Hematopoietic multipotent progenitor cell treated with erythropoietin and hydrocortisone succinate and interleukin-3 and kit ligand, for 8 days (in vitro differentiated cells): ENCODE measurements at places on chromosomes 1 and 21.

GRCh38 chr1:10679496-10680220 is 116.8 kb downstream of the CASZ1 start:
- peak; percentile 9 for DNase-seq

DNA sequence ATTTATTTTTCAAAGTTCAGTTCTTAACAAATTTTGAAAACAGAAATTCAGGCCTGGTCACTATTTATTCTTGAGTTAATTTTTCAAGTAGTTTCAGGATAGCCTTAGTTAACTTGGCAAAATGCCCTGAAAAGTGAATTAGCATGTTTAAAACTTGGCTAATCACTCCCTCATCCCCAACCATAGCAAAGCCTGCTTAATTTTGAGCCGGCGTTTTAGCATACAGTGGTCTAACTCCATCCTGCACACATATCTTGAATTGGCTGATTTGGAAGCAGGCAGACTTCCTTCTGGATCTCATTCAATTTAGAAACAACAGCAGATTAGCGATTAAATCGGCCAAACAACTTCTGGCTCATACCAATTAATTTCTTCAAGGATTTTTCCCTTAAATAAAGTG is 439.2 kb downstream of the PTBP2 start:
- peak; percentile 74 for DNase-seq

DNA sequence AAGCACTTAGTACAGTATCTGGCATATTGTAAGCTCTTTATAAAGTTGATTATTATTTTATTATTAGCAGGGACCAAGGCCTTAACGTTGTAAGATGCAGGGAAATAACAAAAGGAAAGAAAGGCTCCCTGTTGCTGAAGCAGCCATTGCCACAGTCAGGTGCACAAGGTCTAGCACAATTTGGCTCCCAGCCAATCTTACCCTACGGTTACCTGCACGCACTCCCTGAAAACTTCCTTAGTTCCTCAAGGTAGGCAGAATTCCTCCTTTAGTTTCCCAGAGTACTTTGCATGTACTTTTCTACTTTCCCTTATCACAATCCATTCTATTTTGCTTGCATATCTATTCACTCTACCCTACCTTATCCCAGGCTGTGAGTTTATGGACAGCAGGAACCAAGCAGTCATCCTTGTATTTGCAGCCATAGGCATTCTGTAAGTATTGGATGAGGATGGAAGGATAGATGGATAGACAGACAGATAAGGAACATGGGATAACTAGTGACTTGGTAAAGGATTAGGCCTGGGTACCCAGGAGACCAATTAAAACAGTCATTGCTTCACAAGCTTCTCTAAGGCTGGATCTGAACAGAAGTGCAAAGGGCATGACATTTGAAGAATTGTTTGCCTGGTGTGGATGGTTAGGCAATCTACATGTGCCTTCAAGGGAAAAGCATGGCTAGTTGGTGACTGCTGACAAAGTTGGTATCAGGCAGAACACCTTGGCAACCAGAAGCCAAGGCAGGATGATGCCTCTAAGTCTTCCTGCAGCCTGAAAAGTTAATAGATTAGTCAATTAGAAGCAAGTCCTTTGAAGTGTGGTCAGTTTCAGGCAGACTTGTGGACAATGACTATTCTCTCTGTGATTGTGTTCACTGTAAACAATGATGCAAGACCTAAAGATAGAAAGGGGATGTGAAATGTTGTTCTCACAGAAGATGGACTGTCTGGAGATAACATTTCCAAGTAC is 20.8 kb upstream of the JAK1 start:
- no peak for DNase-seq

- DNase-seq = no peak
These were observed 63.0 kb upstream of the ADARB1 start for GRCh38 chr21:45011426-45011825.

DNA sequence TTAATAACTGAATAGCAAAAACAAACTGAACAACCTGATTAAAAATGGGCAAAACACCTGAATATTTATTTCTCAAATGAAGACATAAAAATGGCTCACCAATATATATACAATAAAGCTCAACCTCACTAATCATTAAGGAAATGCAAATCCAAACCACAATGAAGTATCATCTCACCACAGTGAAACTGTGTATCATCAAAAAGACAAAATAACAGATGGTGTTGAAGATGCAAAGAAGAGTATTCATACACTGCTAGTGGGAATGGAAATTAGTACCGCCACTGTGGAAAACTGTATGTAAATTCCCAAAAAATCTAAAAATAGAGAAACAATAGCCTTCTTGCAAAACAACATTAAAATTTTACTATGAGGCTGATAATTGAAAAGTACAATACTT is 1660.1 kb upstream of the B3GALT2 start:
- no peak for DNase-seq

- DNase-seq = no peak
These were observed 9.2 kb upstream of the HHIPL2 start for GRCh38 chr1:222557148-222557547.

DNA sequence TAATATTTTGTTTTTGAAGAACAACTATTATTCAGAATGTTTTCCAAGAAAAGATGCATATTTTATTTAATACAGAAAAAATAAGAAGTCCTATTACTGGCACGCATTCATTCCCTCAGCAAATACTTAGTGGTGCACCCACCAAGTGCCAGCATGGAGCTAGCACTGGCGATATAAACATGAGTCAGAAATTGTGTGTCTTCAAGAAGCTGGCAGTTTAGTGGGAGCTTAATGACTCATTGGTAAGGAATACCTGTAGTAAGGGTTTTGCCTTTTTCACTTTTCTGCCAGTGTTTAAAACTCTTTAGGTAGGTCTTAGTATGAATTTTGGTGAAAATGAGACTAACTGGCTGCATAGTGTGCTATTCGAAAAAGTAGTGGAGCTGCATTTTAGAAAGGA is 6.3 kb downstream of the MAGI3 start:
- DNase-seq = no peak

DNA sequence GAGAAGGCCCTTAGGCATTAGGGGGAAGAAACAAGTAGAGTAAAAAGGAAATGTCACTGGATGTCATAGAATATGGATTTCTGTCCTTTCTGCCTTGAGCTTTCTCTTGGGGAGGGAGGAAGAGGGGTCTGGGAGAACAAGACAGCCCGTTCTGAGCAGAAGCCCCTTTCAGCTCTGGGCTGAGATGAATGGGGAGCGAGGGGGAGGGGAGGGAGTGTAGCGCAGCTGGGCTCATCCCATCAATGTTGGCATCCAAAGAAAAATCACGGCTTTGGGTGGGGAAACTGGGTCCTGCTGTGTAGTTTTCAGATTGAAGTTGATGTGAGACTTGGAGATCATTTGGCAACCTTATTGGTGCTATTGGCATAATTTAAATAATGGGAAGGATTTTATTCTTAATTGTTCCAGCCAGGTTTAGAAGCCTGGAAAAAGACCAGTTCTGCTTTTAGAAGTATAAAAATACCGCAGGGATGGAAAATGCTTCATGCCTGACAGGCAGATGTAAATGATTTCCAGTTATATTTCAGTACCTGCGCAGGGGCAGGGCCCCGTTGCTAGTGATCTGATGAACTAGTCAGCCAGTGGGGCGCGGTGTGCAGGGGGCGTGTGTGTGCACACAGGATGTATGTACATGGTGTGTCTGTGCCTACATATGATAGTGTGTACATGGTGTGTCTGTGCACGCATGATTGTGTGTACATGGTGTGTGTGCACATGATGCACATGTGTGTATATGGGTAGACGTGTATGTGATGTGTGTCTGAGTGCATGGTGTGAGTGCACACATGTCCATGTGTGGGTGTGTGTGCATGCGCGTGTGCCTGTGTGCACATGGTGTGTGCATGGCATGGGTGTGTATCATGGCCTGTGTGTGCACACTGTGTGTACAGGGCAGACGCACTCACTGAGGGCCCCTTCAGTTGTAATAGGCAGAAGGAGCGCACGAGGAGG is 36.0 kb downstream of the ABCG1 start:
- no peak for DNase-seq

DNA sequence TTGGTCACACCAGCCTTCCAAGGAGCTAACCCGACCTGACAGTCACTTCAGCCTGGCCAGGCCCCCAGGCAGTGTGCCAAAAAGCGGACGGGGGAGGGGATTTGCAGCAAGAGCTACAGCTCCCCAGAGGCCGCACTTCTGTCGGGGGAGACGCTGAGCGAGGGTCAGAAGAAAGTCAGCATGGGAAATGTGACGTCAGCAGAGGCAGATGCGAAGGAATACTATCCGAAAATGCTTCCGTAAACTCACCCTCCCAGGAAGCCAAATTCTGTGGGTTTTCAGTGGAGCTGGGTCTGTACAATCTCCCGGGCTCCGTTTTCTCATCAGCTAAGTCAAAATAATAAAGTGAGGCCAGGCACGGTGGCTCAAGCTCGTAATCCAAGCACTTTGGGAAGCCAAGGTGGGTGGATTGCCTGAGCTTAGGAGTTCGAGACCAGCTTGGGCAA is 28.5 kb upstream of the ECE1 start:
- DNase-seq = peak; percentile 27

- peak; percentile 77 for DNase-seq
These were observed at the start of gene SCCPDH for GRCh38 chr1:246724016-246724730. Gene SCCPDH (plus strand): TSS chr1:246724409. CDS start chr1:246724423, 14 bp downstream.

- peak; percentile 53 for DNase-seq
These were observed 710 bp upstream of the SLC30A1 start for GRCh38 chr1:211579440-211580302.

GRCh38 chr1:90339811-90340210 is 344.9 kb downstream of the ZNF326 start:
- peak; percentile 44 for DNase-seq

GRCh38 chr1:84525779-84526178 is 19.4 kb upstream of the GNG5 start:
- DNase-seq = no peak

GRCh38 chr1:39331647-39332046 is 127.2 kb downstream of the MACF1 start:
- DNase-seq = no peak

DNA sequence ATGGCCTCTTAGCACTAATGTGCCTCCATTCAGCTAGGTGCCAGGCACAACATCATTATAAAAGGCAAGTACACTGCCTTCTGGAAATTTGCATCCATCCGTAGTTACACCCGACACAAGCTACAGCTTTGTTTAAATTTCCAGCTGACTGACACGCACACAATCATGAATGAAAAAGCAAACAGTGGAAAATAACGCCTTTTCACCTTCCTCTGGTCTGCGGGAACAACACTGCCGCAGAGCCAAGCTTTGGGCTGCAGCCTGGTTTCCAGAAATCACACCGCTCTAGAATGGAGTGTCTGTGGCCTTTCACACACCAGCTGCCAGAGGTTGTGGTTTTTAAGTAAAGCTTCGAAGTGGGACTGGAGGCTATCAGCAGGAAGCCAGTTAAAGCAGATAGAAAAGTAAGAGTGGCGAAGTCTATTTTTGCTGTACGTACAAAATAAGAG is 142.8 kb upstream of the COA6 start:
- no peak for DNase-seq

- DNase-seq = no peak
These were observed 93.9 kb downstream of the SLC45A1 start for GRCh38 chr1:8411803-8412182.

DNA sequence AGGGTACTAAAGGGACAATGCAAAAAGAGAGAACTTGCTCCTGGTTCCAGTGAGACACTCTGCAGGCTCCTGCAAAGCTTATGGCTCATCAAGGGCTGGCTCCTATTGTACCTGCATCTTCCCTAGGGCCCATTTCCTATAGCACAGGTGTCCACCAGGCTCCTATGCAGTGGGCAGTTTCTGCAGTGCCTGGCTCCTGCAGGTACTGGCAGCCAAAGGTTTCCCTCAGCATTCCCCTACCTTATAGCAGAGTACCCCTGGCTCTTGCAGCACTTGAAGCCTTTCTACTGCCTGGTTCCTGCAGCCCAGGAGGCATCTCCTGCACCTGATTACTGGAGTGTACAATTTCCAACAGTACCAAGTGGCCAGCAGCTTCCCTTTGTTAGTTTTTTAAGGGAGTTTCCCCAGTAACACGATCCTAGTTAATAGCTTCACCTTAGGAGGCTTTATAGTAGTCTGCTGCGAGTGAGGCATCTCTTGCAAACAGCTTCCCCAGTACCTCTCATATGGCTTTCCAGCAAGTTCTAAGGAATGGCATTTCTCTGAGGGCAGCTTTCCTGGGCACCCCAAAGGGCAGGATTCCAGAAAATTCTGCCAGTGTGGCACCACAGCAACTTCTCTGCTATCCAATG is 141.7 kb downstream of the DENND1B start:
- DNase-seq = no peak

DNA sequence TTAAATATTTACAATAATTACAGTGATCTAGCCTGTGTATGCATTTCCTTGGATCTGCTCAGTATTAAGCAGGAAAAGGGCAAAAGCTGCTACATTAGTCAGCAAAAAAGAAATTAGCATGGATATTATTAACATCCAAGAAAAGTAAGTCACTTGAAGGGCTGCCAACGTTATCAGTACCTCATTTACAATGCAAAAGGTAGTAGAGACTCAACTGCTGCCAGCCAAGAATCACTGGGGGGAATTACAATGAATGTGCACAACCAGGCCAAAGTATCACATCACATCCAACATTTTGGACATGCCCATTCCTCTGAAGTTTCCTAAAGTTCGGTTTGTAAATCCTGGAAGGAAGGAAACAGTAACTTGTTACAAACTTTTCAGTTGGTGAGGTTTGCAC is 1.9 kb downstream of the CNN3 start:
- DNase-seq = peak; percentile 37

DNA sequence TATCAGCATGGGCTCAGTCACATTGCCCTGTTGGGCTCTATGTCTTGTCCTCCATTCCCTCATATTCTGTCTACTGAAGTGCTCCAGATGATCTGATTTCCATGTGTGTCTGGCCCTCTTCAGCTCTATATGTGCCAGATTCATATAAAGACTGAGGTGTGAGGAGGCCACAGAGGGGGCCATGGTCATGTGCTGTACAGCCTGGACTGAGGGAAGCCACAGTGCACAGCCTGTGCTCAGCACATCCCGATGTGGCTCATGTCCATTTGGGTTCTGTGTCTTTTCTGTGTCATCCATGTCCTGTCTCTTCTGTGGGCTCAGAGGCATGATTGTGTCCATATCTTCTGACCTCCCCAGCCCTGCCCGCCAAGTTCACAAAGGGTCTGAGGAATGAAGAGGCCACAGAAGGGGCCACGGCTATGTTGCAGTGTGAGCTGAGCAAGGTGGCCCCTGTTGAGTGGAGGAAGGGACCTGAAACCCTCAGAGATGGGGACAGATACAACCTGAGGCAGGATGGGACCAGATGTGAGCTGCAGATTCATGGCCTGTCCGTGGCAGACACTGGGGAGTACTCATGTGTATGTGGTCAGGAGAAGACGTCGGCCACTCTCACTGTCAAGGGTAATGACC is 97.0 kb downstream of the OBSCN start:
- no peak for DNase-seq

- no peak for DNase-seq
These were observed 722.2 kb downstream of the MATN1 start for GRCh38 chr1:30001011-30001731.

DNA sequence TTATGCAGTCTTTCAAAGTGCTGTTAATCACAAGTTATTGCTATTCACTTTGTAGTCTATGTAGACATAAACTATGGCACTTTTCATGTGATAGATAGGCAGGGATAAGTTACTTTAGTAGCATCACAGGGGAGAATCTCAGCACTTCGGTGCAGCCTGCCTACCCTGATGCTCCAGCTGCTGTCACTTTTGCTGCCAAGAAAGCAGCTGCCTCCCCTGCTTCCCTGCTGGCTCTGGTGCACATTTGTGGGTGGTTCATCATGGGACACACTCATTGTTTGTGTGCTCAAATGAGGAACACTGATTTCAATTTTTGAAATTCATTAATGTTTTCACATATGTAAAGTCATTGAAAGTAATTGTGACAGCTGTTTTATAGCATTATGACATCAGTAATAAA is 272.6 kb downstream of the S1PR1 start:
- DNase-seq = no peak
